ENCODE measurements at places on chromosomes 6 and 20.

- peak; percentile 66 for DNase-seq
Measured at GRCh38 chr6:154653853-154654252, 79.4 kb upstream of the SCAF8 start.

DNA sequence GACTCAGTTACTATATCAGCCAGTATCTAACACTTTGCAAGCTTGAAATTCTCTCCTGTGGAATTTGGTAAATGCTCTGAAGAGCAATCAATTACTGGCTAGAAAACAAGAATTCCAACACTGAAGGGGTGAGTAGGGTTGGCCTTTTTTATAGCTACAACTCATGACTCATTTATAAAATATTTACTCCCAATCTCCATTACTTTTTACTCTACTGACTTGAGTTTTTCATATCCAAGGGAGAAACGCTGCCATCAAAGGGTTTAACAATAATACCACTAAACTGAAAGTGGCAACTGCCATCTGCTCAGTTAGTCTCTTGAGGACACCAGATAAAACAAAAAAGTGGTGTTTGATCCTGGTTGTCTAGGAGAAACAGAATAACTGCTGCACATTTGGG is 203.1 kb downstream of the UBE3D start:
- DNase-seq, result peak; percentile 56

DNA sequence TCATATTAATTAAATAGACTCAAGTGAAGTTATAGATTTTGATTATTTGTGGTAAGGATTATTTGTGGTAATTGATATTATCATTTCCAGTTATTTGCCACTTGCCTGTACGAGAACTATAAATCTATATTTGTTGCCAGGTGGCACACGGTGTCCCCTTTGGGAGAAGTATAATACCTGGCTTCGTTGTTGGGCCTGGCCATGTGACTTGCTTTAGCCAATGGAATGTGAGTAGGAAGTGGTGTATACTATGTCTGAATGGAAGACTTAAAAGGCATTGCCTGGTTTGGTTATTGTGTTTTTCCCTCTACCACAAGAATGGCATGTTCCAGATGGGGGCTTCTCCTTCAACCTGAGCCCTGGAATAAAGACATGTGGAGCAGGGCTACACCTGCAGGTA is 228.1 kb downstream of the CDC5L start:
- no peak for DNase-seq

GRCh38 chr6:36682328-36683144 is 4.0 kb downstream of the CDKN1A start:
- DNase-seq, result no peak

DNA sequence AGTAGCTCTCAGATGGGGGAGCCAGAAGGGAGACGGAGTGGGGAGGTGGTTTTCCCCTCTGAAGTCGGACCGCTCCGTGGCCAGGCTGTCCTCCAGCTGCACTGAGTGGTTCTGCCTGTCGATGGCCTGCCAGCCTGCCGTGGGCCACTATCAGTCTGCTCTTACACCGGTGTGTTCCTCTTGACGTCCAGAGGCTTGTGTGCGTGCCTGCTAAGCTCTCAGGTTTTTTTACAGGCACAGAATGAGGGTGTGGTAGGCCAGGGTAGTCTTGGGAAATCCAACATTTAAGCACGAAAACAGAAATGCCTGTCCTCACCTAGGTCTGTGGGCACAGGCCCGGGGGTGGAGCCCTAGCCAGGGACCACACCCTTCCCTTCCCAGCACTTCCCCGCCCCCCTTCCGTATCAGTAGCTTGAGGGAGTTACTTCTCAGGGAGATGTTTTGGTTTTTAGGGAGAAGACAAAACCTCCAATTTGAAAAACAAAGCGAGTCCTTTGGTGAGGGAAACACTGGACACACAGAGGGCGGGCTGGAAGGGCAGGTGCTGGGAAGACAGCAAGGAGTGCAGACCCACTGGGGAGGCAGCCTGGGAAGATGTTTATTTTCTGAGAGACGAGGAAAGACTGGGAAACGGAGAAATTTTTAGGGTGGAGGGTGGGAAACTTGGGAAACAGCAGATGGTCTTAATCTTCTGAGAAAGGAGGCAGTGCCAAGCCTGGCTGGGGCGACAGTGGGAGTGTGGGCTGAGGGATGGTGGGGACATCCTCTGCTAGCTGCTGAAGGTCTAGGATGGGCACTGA is 106.5 kb downstream of the LY86 start:
- no peak for DNase-seq

DNA sequence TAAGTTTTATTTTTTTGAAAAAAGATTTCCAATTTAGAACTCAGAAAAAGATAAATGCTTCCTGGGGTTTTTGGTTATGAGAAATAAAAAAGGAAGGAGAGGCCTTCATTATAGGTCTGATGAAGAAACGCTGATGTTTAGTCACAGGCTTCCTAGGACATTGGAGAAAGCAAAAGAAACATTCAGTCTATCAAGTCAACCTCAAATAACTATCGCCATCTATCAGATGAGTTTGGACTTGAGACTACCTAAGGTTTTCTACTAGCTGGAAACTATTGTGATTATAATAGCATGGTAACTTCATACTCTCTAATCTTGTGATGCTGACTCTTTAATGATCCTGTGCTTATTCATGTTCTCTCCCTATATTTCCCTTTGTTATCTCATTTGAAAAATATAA is 171.3 kb downstream of the TPBG start:
- no peak for DNase-seq

DNA sequence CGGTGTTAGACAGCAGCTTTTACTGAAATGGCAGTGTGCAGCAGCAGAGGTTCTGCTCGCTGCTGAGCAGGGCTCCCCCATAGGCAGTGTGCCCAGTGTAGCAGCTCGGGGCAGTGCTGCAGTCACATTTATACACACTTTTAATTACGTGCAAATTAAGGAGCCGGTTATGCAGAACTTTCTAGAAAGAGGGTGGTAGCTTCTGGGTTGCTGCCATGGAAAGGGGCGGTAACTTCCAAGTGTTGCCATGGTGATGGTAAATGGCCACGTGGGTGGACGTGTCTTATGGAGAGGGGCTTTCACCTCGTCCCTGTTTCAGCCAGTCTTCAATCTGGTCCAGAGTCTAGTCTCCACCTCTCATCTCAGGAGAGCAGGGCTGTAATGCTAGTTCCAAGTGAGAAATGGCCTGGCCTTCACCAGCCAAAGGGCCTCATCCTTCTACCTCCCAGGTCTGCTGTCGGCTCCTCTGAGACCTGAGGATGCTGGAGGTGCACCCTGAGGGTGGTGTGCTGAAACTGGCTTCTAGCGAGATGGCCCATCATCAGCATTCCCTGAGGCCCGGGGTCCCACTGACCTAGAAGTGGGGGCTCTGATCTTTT is 180.5 kb upstream of the PMEPA1 start:
- DNase-seq, result no peak

DNA sequence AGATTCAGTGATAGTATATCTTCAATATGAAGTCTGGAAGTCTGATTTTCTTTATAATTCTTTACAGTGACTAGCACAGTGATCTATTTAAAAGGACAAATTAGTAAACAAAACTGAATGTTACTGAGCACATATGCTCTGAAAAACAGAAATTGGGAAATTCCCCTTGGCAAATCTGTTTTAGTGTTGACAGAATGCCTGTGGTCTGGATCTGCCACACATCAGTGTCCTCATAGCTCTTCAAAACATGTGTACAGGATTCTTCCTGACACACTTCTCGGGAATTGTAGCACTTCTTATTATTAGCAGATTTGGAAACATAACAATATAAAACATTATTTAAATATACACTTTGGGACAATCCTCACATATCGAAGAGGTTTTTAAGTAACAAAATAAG is 354.3 kb downstream of the COL12A1 start:
- peak; percentile 68 for DNase-seq

GRCh38 chr20:46582648-46583047 is 32.2 kb upstream of the OCSTAMP start:
- DNase-seq, result no peak

DNA sequence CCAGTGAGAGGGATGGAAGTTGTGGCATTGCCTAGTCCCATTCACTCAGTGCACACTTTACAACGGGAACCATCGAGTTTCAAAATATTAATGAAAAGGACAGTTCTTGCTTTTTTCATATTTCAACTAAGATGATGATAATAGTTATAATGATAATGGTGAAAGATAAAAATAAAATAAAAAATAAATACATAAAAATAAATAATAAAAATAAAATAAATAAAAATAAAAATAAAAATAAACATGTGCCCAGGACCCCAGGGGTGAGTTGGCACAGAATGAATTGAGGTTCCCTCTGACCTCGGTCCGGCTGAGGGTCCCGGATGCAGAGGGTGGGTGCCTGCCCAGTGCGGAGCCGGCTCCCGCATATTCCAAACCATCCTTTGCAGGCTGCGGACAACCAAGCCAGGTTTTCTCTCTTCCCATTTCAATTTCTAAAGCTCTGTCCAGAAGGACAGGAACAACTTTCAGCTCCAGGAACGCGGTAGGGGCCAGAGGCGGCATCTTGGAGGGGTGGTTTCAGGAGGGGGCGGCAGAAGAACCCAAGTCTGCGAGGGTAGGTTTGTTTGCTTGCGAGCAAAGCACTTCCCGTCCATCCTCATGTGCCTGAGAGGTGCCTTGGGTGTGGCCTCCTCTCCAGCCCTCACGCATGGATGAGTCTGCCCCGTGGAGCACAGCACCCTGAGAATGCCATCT is 236.8 kb downstream of the DLL1 start:
- no peak for DNase-seq

GRCh38 chr6:25342802-25343201 is 63.6 kb downstream of the CARMIL1 start:
- peak; percentile 48 for DNase-seq

- no peak for DNase-seq
Measured at GRCh38 chr6:36501686-36502085, 45.6 kb downstream of the STK38 start.

DNA sequence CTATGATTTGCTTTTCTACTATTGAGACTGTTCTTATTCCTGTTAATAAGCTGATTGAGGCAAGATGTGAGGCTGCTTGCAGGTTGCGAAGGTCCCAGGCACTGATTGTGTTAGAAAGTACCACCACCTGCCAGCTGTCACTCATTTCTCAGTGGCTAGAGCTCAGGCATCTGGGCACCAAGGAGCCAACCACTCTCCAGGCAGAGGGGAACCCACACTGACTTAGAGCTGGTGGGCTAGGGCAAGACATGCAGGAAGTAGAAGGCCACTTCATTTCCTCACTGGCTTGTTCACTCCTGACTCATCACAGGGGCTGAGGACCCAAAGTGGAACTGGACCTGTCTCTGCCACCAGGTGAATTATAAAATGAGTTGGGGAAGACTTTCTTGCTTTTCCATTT is 7.8 kb upstream of the DLL1 start:
- no peak for DNase-seq

GRCh38 chr6:134041093-134041492 is 11.3 kb downstream of the SLC2A12 start:
- DNase-seq, result peak; percentile 76

DNA sequence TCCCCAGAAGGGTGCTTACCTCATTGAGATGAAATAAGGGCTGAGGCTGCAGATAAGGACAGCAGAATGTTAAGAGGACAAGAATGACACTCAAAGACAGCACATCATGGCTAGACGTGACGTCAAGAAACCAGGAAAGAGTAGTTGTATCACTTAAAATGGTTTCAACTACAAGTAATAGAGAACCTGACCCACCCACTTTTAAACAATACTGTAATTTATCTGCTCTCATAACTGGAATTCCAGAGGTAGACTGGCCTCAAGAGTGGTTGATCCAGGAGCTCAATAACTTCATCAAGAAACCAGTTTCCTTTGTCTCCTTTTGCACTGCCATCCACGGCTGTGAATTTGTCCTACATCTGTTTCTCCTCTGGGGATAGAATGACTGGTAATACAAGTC is 187.1 kb downstream of the EYA4 start:
- DNase-seq, result no peak

GRCh38 chr6:113672491-113673149 is 184.5 kb upstream of the MARCKS start:
- peak; percentile 75 for DNase-seq

- DNase-seq, result no peak
Measured at GRCh38 chr6:92124200-92124651, 1295.1 kb downstream of the EPHA7 start.

- peak; percentile 72 for DNase-seq
Measured at GRCh38 chr20:48008850-48009515, 223.7 kb upstream of the SULF2 start.

DNA sequence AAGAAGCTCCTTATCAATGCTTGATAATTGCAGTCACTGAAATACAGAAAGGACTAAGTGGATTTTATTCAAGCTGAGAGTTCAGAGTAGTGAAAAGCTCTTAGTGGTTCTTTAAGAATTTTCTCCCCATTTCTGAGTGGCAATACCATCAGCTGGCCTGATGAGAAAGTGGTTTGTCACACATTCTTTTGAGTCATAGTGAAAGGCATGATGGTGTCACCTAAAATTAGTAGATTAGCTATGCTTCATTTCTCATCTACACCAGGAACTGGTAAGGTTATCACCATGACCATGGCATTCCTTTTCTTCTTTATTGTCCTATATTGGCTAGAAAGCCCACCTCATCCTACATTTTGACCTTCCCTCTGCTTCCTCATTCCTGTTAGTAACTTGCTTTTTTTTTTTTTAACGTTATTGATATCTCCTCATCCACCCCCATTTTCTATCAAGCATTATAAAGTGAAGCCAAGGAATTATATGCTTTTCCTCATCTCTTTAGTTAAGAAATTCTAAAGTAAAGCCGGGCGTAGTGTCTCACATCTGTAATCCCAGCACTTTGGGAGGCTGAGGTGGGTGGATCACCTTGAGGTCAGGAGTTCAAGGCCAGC is 67.4 kb upstream of the LOC128125822 start:
- DNase-seq, result no peak

DNA sequence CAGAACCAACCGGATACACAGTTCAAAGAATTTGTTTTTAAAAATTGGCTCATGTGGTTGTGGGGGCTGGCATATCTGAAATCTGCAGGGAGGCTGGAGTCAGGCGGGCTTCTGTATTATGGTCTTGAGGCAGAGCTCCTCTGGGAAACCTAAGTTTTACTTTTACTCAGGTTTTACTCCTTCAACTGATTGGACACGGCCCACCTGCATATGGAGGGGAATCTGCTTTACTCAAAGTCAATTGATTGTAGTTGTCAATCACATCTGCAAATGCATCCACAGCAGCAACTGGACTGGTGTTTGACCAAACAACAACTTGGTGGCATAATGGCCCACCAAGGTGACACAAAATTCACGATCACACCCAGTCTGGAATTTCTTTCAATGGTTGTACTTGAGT is 103.4 kb downstream of the ERMARD start:
- no peak for DNase-seq

- no peak for DNase-seq
Measured at GRCh38 chr20:61967300-61967699, 98.4 kb downstream of the TAF4 start.

All from AG20443 (cell line).